NCI-H1105 (cell line): ENCODE measurements at places on chromosomes 13 and 19.

DNA sequence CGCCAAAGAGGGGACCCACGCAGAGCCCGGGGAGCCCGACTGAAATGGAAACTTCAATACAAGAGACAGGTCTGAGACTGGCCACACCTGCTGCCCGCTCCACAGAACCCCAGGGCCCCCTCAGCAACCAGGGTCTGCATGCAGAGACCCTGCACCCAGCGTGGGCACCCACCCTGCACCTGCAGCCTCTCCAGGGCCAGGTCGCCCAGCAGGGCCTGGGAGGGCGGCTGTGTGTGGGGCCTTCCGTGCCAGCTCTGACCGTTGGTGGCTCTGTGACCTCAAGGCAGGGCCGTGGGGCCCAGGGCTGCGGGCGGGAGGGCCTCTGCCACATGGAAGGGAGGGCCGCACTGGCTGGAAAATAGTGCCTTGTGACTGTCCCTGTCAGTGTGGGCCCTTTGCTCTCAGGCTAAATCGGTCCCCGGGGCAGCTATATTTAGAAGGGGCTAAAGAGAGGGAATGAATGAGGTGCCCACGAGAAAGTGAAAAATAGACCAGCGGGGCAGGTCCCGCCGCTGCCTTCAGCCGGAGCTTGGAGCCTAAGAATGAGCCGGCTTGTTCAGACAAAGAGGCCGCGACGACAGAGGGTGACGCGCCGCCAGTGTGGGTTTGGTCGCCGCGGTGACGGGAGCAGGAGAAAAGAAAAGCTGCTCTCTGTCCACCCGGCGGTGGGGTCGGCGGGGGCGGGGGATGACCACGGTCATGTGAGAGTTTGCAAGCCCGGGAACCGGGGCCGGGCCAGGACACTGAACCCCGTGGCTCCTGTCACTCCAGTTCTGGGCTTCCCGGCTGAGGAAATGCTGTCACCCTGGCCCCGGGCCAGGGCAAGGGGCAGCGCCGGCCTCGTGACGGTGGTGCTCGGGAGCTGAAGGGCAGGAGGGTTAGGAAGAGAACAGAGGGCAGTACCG is 70.5 kb downstream of the GADD45B start:
- no peak for DNase-seq

GRCh38 chr13:86579662-86580061 is 780.4 kb upstream of the SLITRK6 start:
- no peak for DNase-seq

DNA sequence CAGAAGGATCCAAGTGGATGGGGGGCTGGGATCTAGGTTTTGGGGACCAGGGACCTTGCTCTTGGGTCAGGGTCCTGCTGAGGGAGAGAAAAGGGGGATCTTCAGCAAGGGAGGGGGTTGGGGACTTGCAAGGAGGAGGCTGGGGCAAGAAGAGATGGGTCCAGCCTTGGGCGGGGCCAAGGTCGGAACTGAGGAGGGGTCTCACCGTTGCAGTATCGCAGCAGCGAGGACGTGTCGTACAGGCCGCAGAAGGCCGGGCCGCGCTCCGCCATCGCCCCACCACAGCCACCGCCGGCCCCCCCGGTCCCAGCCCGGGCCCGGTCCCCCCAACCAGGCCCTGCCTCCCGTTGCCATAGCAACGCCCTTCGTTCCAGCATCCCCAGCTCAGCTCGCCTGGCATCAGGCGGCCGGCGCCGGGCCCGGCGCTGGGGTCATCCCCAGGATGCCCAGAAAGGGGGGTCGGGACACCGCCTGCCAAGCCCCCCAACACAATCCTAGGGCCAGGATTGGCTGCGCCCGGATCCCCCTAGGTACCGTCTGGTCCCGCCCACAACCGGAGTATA is 6.0 kb upstream of the EML2 start:
- DNase-seq = no peak

GRCh38 chr13:76267216-76267615 is 619.0 kb downstream of the KCTD12 start:
- no peak for DNase-seq

- no peak for DNase-seq
Observed at GRCh38 chr13:98919566-98919965, 58.3 kb downstream of the DOCK9 start.

DNA sequence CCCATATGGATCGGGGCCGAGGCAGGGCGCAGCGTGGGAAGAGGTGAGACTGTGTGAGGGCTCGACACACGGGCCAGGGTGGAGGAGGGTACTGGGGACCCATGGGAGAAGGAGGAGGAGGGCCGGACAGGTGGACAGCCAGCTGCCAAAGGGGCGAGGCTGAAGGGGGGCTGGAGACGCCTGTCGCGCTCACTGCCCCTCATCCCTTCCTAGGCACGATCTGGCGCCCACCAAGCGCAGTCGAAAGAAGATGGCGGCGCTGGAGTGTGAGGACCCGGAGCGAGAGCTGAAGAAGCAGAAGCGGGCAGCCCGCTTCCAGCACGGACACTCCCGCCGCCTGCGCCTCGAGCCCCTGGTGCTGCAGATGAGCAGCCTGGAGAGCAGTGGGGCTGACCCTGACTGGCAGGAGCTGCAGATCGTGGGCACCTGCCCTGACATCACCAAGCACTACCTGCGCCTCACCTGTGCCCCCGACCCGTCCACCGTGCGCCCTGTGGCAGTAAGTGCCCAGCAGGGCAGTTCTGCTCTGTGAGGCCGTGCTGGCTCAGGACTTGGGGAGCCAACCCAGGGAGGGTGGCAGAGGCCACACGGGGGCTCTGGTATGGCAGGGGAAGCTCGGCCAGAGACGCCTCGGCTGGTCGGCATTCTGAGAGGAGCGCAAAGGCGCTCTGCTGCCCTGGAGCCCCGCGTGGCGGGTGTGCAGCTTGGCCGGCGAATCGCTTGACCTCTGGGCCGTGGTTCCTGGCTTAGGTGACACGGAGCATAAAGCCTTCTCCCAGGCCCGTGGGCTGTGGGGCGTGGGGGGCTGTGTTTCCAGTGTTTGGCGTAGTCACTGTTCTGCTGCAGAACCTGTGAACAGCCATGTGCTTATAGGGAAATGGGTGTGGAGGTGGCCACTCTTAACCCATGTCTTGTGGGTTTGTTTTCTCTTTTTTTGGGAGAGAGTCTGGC is 6.9 kb downstream of the LENG9 start:
- no peak for DNase-seq

- DNase-seq = no peak
Observed at GRCh38 chr13:95858286-95859075, 181.5 kb downstream of the DNAJC3 start.

DNA sequence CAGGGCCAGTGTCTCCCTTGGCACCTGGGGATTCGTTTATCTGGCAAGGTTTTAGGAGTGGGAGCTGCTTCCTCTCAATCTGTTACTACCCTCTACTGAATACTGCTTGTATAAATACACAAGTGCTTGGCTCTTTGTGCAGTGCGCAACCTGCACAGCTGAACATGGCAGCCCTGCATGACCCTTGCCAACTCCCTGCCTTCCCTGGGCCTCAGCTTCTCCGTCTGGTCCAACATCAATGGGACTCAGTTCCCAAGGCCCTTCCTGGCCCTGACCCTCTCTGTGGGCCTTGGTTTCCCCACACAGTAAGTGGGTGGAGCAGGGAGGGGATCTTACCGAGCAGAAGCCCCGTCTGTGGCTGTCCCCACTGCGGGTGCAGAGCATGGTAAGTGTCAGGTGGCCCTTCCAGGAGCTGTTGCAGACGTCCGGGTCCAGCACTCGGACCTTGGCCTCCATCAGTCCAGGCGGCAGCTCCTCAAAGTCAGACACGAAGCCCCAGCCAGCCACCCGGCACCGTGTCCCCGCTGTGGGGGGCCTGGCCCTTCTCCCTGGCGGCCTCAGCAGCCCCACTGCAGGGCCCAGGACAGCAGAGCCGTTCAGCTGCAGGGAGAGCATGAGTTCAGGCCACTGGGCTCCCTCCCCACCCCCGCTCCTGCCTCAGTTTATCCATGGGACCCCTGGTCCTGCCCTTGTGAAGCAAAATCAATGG is 8.5 kb downstream of the PRSS57 start:
- no peak for DNase-seq

- DNase-seq = no peak
Observed at GRCh38 chr19:9914315-9915207, 21.8 kb downstream of the OLFM2 start.
